Activated T-helper 9 cell treated with anti-CD3 and anti-CD28 coated beads, Interleukin-2, amount 50 U/mL, for 16 hours (primary cell): ENCODE measurements at places on chromosomes 11 and 22.

DNA sequence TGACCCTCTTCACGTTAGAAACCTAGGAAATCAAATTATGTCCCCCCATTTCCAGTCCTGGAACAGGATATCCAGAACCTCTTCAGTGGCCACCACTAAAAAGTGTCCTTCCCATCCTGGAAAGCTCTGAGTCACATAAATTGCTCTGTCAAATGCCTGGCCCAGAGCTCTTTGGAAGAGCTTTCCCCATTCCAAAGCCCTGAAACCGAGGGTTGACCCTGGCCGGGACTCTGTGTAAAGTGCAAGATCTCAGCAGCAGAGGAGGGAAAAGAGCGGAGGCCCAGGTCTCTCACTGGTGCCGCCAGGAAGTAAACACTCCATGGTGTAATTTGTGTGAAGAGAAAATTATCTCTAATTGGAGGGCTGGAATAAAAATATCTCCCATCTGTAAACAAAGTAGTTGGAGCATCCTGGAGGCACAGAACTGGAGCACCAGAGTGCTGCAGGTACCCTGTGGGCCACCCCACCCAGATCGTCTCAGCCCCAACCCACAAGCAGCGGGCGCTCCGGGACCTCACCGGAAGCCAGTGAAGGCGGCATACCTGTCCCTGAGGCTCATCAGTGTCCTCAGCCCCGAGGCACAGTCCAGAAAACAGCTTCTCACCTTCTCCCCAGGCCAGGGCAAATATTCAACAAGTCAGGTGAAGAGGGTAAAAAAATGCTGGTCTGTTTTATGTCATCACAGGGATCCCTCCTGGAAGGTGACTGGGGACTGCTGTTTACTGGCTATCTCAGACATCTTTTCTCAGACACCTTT is 4.7 kb upstream of the JAM3 start:
- no peak for DNase-seq

DNA sequence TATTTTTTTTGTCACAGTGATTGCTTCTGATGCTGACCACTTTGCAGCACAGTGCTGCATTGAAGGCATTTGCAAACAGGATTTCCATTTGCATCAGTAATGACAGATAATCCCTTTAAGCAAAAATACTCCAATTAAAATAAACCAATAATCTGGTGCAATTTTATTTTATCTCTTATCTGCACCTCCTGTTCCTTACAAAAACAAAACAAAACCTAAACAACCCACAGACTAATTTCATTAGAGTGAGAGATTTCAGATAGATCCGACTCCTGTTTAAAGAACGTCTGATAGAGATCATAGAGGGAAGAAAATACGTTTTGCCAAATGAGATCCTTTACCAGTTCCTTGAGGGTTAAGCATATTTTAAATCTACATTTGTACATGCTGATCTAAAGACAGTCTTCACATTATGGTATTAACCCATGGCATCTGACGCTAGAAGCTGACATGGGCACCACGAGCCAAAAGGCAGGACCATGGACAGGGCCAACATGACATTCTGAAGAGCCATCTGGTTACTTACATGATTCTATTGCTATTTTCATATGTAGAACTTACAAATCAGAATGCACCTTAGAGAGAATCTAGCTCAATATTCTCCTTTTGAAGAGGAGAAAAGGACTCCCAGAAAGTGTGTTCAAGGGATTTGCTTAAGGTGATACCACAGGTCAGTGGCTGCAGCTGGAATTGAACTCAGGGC is 286.2 kb upstream of the NARS2 start:
- no peak for DNase-seq

DNA sequence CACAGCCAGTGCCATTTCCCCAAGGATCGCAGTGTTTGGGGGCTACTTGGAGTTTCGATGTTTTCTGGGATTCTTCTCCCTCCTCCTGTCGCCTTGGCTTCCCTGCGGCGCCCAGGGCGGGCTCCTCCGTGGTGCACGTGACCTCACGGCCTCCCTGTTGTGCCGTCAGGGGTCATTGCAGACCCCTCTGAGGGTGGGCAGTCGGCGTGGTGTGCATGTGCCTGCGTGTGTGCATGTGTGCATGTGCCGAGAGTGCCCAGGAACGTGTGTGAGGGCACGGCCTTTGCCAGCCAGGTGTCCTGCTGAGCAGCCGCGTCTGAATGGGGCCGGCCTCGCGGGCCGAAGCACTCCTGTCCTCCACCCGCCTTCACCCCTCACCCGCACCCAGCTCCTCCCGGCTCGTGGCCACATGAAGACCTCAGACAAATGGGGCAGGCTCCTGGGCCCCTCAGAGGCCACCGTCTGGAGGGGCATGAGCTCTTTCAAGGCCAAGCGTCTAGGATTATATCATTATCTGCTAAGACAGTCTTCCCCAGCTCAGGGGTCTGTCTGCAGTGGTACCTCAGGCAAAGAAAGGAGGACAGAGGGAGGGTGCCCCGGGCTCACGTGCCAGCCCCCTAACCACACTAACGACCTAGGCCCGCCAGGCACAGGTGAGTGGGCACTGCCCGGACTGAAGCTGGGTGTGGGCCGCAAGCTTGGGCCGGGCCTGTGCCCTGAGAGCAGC is 9.4 kb upstream of the MRPL23 start:
- DNase-seq, result no peak

- no peak for DNase-seq
These were observed 9.7 kb upstream of the SIK3 start for GRCh38 chr11:117107701-117108590.

DNA sequence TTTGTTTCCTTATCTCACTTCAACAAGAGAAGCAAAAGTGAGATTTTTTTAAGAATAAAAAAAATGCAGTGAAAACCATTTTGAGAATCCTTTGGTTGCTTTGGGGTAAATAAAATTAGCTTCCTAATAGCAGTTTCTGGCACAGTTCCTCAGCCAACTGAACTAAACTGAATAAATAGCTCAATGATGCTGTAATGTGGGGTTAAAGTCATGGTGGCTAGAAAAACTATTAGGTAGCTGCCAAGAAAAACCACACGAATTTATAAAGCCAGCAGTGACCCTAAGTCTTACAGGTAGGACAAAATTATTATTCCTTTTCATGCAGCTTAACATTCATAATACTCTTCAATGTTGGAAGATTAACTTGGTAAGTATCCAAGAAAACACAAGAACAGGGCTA is 142.4 kb downstream of the APIP start:
- DNase-seq, result no peak
